ENCODE measurements at places on chromosomes 16 and 17.
A peak's percentile ranks its signal among the peaks of the same experiment; 100 is the strongest.

- DNase-seq: no peak
Observed at GRCh38 chr17:79414063-79414792, 196.6 kb downstream of the RBFOX3 start.

GRCh38 chr17:64461788-64462187, 12.9 kb downstream of the MILR1 start:
- DNase-seq: no peak

DNA sequence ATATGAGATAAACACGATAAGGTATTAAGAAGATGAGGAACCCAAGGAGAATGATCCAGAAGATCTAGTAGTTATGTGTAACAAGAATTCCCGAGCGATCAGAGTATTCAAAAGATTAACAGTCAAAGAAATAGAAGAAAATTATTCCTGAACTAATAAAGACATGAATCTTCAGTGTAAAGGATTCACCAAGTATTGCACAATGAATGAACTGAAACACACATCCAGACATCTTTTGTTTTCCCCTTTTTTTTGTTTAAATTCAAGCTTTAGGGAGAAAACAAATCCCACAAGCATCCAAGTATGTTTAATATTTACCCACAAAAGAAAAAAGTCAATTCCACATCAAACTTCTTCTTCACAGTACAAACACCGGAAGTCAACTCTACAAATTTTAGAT, 23.7 kb upstream of the MYOCD start:
- DNase-seq: no peak

- no peak for DNase-seq
Observed at GRCh38 chr17:58491510-58492045, 3.4 kb upstream of the HSF5 start.

DNA sequence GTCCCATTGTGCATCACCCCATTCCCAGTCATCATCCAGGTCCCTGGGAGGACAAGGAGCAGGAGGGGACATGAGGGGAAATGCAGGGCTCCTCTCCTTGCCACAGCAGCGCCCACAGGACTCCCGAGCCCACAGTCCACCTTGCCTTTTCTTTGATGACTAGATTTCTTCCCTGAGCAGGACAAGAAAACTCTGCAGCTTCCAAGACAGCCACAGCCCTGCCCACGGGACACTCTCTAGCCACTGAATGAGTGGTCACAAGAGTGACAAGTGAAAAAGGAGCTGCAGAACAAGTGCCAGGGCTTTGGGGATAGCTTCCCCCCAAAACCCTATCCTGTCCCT, 4.7 kb downstream of the NEURL4 start:
- no peak for DNase-seq

DNA sequence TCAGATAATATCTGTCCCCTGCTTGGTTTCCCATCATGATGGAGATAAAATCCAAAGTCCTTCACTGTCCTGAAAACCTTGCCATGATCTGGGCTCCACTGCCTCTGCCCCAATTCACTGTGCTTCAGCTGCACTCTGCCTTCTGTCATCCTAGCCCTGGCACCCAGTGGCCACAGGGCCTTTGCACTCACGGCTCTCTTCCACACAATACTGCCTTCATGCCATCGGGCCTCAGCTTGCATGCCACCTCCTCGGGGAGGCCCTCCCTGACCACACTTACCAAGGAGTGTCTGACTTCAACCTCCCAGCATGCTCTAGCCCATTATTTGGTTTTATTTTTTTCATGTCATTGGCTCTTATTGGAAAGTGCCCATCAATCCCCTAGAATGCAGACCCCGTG, 146.1 kb downstream of the C16orf78 start:
- DNase-seq: no peak

DNA sequence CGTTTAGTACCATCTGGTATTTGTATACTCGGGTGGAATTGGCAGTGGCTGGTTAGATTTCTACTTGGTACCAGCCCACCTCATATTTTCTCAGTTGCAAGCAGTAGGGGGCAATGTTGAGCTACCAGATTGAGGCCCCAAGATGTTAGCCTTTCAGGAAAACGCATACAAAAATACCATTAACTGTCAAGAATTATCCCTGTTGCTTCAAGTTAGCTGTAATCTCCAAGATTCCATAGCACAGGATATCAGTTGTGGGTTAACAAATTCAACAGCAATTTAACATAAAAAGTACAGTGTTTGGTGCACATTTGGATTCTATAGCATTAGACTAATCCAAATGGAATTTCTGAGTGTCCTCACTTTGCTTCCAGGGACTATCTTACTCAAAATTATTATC, 188.2 kb downstream of the FTO start:
- DNase-seq: peak; percentile 54

DNA sequence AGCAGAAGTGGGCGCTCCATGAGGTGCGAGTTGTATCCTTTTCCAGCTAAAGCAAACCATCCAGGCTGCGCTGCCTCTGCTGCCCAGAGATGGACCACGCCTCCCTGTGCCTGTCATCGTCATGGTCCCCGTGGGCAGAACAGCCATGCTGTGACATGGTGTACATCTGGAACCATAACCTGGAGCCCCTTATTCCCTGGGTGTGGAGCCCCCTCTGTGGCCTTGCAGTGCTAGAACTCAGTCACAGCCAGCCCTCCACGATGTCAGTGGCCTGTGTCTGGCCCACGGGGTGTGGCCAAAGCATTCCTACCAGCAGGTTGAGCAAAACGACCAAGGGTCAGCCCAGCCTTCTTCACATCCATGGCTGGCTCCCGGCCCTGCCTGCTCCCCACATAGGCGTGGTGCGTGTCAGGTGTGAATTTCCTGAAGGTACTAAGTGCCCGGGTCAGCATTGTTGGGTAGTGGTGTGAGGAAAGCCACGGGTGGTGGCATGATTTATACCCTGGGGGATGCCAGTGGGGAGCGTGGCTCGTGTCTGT, 22.7 kb upstream of the JPT2 start:
- no peak for DNase-seq

DNA sequence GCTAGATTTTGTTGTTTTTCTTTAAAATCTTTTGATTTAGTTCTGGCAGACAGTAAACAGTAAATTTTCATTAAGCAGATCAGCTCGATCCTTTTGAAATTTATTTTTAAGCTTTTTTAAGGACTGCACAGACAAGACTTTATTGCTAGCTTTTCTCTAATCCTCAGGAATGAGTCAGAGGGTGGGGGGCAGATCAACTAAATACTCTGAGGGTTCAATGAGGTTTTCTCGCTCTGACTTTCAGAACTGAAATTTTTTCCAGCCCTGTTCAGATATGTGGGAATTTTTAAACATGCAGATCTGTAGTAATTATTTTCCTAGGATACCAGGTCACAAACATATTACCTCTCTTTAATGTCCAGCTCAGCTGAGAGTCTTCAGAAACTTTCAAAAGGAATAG, 977.2 kb downstream of the CDH11 start:
- DNase-seq: no peak

DNA sequence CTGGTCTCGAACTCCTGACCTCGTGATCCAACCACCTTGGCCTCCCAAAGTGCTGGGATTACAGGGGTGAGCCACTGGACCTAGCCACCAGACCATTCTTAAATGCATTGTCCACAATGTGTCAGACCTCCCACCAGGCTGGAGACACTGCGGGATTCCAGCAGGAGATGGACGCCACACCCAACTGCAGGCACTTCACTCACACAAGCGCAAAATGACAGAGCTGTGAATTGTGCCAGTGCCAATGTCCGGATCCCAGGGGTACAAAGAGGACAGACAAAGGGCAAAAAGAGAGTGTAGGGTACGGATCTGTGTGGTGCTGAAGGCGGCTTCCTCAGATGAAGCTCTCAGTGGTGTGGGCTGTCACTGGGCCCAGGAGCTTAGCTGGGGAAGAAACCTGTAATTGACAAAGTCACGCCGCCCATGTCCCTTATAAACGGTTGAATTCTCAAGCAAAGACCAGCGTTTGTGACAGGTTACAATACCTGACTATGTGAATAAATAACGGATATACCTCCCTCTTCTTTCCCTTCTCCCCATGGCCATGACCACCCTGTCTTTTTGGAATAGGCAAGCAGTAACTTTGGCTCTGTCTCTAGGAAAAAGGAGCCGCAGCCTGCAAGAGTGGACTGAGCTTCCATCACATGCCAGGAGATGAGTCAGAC, 40.0 kb downstream of the HS3ST3A1 start:
- DNase-seq: no peak

DNA sequence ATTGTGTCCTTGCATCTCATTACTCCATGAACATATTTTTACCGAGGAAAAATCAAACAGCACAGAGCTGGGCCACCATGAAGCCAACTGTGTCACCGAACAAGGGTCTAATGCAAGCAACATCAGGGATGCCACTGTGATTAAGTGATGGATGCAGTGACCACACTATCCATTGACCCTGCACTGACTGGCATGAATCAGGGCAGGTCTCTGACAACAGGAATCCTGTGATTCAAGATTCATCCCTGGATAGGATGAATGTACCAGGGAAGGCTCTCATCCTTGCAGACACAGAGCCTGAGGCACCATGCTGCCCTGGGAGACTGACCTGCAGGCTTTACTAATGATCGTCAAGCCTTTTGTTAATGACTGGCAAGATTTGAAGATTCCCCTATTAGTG, 41.5 kb upstream of the ZFHX3 start:
- DNase-seq: no peak

DNA sequence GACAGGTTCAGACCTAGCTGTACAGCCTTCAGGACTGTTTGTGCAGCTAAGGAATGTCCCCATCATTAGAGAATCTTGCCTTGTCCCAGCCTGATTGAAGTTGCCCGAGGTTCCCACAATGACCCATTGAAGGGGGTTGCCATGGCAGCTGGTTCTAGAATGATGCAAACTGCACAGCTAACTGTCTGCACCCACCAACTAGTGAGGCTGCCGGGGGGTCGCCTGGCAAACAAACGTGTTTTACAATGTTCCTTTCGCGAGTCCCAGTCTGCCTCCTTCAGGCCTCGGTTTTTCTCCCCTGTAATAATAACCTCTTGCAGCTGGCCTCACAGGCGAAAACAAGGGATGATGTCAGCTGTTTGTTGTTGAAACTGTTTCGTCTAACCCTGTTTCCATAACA, 5.5 kb downstream of the C16orf96 start:
- no peak for DNase-seq

DNA sequence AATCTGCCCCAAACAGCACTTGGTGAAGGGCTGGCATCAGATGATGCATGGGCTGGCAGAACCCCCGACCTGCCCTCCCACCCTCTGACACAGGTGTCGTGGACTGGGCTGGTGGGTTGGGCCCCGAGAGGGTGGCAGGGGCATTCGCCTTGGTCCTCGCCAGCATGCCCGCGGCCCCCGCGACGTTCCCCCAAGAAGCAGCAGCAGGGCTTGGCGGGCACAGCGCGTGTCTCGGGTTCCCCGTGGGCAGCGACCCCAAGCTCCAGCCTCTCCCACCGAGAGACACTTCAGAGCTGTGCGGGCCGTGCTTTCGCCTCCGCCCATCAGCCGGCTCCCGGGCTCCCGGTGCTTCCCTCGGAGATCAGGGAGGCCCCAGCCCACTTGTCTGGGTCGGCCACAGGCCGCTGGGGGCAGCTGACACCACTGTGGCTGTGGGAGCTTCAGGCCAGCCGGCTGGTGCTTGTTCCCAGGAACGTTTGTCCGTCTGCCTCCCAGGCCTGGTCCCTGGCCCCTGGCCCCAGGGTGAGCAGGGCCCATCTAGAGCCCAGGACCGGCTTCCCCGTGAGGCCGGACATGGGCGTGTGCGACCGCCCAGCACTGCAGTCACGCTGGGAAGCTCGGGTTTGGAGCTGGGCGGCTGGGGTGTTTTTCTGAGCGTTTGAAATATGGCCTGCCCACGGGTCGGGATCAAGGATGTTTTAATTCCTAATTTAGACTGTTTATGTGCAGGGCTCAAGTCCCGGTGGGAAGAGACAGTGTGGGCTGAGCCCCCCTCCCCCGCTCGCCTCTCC, 16.6 kb downstream of the CACNA1H start:
- DNase-seq: no peak

DNA sequence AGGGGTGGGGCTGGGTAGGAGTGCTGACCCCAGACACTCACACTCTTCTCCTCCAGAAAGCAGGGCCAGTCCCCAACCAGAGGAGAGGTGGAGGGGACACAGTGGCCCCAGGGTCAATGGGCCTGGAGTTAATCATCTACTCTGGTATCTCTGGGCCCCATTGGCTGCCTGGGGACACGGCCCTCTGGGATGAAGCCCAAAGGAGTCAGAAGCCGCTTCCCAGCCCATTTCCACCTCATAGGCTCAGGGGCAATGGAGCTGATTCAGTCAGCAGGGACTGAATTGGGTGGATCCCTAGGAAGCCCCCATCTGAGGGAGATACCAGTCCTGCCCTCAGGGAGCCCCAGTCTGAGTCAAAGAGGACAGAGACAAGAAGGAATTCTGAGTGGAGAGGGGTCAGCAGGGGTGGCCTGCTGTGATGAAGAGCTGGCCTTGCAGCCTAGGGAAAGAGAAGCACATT, 2.9 kb upstream of the NAGS start:
- no peak for DNase-seq

GRCh38 chr16:57757326-57757786, 21.8 kb downstream of the KATNB1 start:
- DNase-seq: peak; percentile 83

GRCh38 chr17:58092797-58093385, 9.7 kb downstream of the DYNLL2 start:
- no peak for DNase-seq

DNA sequence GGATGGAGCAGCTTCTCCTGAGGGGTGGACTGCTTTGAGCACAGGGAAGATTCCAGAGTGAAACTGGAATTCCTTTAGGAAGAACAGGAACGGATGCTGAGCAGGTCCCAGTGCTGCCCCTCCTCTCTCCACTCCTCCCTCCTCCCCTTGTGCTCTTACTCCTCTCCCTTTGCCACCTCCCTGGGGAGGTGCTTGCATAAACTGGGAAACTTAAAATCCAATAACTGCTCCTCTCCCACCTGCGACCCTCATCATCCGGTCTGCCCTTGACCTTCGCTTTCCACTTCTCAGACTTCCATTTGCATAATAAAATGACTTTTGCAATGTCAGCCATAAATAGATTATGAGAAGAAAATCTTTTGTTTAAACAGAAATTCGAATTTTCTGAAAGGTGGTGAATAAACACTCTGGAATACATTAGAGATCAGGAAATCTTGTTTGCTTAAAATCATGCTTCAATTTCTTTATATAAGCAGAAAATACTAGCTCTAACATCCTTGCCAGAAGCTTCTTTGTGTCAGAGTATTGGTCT, 23.7 kb downstream of the HSBP1 start:
- DNase-seq: no peak

GRCh38 chr16:76532188-76532973, 255.2 kb downstream of the CNTNAP4 start:
- no peak for DNase-seq

GRCh38 chr16:65510850-65511249, 389.0 kb upstream of the CDH11 start:
- DNase-seq: no peak

GRCh38 chr16:79151-80054, 1.4 kb downstream of the MPG start:
- peak; percentile 30 for DNase-seq

DNA sequence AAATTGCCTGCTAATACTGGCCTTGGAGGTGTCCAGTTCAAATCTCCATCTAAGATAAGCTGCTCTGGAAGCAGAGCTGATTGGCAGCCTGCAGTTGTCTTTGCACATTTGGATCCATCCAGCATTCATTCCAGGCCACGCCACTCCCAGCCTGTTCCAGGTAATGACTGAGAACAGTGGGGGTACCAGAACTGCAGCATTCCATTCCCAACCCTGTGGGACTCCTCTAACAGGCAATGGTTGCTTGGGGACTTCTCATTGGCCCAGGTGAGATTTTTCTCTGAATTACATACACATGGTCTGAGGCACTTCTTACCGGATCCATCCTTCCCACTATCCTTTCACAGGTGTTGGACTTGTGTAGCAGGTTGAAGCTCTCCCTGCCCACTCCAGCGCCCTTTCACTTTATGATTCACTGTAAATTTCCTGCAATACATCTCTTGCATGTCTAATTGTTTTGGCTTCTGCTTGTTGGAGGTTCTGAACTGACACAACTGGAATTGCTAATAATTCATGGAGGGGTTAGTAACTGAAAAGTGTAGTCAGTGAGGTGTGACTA, 206.1 kb upstream of the ZFHX3 start:
- DNase-seq: no peak

Data from GM12865 (cell line).